ENCODE measurements at places on chromosomes 2 and 18. TPM values are rescaled to one million over a fixed set of nuclear protein-coding genes. Genes with fewer than 3 reads are reported as not detected.

FARSB gene
- total RNA-seq: 12.9 TPM

TMEM247 gene
- total RNA-seq: not detected

STEAP3 gene
- 11.2 TPM for total RNA-seq

HAAO gene
- 18.1 TPM for total RNA-seq

SPHKAP gene
- 0.33 TPM for total RNA-seq

GCG gene
- total RNA-seq: 21.1 TPM

C2orf80 gene
- not detected for total RNA-seq

SERPINB3 gene
- 0.17 TPM for total RNA-seq

PGAP1 gene
- total RNA-seq: 15.3 TPM

TUBA3E gene
- 18.5 TPM for total RNA-seq

GTF3C2 gene
- total RNA-seq: 51.3 TPM

STK25 gene
- 177 TPM for total RNA-seq

NEU4 gene
- 6.8 TPM for total RNA-seq

RAB27B gene
- total RNA-seq: 13.1 TPM

ATG9A gene
- total RNA-seq: 35.7 TPM

SH2D6 gene
- 0.27 TPM for total RNA-seq

SRBD1 gene
- 18.1 TPM for total RNA-seq

TXNDC2 gene
- total RNA-seq: not detected

FAM237A gene
- not detected for total RNA-seq

GKN2 gene
- not detected for total RNA-seq
